ENCODE measurements at places on chromosomes 11 and 22.
A peak's percentile ranks its signal among the peaks of the same experiment; 100 is the strongest.

DNA sequence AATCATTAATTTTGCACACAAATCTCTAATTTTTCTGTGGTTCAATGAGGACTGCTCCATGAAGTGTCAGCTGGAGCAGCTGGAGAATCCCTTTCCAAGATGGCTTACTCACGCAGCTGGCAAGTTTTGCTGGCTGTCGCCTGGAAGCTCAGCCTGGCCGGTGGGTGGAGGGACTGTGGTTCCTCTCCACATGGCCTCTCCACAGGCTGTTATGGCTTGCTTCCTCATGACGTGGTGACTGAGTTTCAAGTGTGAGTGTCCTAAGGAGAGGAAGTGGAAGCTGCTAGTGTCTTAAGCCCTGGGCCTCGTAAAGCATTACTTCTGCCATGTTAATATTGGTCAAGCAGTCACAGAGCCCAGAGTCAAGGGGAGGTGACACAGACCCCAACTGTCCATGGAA lies 14.0 kb upstream of the NRIP3 start:
- no peak for DNase-seq

GRCh38 chr11:74476536-74476935 lies 9.2 kb upstream of the KCNE3 start:
- no peak for DNase-seq

GRCh38 chr11:60513496-60514460 lies 1.4 kb upstream of the MS4A13 start:
- DNase-seq = no peak

DNA sequence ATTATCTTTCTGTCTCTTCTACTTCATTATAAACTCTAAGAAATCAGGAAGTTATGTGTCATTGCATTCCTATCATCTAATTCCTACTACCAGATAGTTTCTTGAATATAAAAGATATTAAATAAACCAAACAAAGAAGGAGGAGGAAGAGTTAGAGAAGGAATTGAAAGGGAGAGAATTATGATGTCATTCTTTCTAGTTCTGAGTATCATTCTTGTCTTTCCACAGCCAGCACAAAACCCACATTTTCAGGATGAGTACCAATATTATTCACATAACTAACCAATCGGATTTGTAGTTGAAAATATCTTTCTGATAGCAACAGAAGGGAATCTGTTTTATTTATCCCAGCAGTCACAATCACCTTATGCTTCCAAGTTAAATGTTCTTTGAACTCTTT lies 13.3 kb downstream of the MS4A13 start:
- DNase-seq = no peak

GRCh38 chr11:72693271-72693968 lies 19.2 kb upstream of the PDE2A start:
- no peak for DNase-seq

- DNase-seq = no peak
These were observed 2.9 kb upstream of the PPP6R2 start for GRCh38 chr22:50339945-50340879.

- DNase-seq = no peak
These were observed 142.2 kb downstream of the FAM76B start for GRCh38 chr11:95647355-95647754.

DNA sequence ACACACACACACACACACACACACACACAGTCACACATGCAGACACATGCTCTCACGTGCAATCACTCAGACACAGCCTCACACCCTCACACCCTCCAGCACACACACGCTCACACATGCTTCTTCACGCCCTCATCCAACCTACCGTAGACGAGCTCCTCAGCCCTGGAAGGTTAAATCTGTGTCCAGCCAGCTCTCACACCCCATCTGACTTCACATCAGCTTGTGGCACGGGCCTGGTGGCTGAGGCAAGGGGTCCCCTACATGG lies 1.3 kb upstream of the SCUBE1 start:
- DNase-seq = no peak

DNA sequence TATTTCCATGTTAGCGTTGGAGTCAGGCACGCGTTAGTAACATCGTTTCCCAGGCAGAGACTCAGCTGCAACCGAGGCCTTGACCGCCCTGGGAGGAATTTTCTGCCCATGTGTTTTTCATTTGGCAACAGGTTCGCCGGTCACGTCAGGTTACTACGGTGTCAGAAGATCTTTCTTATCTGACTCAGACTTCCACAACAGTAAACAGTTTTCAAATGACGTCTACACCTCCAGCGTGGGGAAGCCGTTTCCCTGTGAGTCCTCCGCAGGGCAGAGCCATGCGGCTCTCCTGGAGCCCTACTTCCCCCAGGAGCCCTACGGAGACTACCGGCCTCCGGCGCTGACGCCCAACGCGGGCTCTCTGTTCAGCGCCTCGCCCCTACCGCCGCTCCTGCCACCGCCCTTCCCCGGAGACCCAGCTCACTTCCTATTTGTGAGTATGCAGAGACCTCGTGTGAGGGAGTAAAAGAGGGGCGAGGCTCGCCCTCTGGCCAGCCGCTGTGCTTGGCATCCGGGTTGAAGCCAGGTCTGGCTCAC lies 14.3 kb upstream of the POU2AF3 start:
- no peak for DNase-seq

DNA sequence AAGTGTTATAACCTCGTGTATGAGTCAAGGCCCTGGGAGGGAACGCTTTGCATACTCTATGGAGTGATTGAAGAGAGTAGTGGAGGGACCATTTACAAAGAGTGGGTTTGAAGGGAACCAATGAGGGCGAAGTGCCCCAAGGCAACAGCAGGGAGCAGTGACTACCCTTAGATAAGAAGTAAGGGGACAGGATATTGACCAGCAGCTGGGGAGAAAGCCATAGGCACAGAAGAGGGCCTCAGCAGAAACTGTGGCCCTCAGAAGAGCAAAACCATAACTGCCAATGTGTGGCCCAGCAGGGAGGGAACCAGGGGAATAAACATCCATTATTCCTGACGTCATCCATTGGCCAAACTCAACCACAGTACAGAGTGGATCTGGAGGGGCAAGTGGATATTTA lies 24.7 kb downstream of the PARVA start:
- DNase-seq = no peak

DNA sequence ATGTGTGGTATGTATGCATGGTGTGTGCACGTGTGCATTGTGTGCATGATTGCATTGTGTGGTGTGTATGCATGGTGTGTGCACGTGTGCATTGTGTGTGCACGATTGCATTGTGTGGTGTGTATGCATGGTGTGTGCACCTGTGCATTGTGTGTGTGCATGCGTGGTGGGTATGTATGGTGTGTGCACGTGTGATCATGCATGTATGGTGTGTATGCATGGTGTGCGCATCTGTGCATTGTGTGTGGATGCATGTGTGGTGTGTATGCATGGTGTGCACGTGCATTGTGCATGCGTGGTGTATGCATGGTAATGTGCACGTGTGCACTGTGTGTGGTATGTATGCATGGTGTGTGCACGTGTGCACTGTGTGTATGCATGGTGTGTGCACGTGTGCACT lies 16.8 kb downstream of the ALG12 start:
- DNase-seq = no peak

- DNase-seq = no peak
These were observed 73.6 kb upstream of the TTLL12 start for GRCh38 chr22:43260331-43261231.

- no peak for DNase-seq
These were observed 3.6 kb downstream of the TNRC6B start for GRCh38 chr22:40181323-40181722.

DNA sequence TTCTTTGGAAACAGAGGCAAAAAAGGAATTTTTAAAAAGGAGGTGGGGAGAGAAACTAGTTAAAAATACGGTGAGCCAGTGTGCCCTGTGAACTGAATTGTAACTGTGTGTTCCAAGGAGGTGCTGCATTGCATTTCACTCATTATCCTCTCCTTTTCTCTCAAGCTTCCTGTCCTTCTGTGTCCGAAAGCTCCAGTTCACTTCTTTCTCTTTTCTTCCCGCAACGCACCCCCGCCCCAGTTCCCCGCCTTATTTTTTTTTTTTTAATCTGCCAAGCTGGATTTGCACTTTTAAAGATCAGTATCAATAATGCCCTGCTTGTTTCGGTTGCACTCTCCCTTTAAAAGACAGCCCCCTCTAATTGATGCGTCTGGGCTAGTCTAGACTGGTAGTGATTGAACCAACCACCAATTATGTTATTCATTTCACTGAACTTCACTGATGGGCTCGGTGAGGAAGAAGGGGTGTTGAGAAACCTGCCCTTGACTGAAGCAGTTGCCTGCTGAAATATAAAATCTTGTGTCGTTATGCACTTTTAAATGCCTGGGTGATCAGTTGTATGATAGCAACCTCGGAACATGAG lies 18.5 kb downstream of the BLID start:
- DNase-seq = no peak

- no peak for DNase-seq
These were observed 841 bp downstream of the RIC8A start for GRCh38 chr11:208181-208916.

DNA sequence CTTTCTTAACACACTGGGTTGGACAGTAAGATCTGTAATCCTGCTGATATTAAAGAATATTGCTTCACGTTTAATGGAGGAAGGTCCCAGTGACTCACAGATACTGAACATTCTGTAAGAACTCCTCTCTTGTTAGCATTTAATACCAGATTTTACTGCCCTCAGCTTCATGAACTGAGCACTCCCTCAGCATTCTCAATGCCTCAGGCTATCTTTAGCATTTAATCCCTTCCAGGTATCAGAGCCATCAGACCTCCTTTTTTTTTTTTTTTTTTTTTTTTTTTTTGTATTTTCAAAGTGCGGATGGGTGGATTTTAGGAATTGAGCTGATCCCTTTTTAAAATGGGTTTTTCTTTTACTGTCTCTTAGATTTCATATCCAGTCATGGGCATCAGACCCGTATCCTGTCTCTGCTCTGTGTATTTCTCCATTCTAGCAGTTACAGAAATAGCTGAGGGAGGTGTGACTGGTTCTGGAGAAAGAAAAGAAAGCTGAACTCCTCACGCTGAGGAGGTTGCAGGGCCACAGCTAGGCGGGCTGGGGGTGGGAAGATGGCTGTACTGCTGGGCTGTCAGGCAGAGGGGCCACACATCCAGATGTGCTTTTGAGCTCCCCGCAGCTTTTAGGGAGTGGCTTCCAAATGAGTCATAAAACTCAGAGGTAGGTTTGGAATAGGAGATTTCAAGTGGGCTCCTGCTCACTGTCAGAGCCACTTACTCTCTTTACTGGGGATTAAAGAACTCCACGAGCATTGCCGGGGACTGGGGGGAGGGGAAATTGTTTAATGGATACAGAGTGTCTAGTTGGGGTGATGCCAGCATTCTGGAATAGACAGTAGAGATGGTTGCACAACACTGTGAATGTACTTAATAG lies 97.0 kb downstream of the SYT9 start:
- DNase-seq = no peak

DNA sequence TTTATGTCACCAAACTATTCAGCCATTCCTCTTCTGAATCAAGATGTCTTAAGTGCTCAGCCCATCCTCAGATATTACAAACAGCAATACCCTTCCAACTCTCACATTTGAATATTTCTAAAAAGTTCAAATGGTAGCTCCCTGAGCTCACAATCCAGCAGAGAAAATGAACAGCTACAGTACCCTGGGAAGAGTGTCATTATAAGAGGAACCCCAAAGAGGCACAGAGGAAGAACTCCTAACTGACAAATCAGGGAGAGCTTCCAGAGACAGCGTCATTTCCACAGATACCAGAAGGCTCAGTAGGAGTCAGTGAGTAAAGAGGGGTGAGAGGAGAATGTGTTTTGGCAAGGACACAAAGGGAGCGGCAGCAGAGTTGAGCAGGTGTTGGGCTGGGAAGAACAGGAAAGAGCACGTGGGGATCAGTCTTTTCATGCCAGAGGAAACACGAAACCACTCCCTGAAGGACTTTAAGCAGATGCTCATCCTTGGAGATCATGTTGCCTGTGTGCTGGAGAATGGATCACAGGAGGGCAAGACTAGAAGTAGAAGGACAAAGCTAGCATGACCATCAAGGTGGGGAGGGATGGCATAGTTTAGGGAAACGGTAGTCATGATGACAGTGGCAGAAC lies 4.3 kb downstream of the CLTCL1 start:
- peak; percentile 87 for DNase-seq

DNA sequence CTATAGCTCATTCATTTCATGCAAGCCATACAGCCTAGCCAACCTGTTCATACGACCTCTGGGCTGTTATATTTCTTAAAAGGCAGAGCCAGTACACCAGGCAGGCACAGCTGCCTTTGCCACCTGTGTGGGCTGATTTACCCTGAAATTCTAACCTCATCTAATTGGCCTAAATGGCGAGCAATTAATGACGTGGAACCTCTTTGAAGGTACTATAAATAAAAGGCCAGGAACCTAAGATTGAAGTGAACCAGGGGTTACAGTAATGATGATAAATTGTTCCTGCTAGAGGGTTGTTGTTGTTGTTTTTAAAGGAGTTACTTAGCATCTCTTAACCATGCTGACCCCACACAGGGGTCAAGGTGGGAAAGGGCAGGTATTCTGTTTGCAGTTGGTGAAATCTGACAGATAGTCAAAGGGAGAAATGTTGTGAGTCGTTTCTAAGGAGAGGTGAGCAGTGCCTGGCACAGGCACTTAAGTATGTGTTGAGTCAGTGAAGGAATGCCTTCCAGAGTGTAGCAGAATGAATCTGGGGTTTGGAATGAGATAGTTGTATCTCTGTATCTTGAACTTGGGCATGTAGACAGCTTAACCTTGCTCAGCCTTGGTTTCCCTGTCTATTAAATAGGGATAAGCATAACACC lies 213.5 kb upstream of the NAV2 start:
- peak; percentile 1 for DNase-seq

DNA sequence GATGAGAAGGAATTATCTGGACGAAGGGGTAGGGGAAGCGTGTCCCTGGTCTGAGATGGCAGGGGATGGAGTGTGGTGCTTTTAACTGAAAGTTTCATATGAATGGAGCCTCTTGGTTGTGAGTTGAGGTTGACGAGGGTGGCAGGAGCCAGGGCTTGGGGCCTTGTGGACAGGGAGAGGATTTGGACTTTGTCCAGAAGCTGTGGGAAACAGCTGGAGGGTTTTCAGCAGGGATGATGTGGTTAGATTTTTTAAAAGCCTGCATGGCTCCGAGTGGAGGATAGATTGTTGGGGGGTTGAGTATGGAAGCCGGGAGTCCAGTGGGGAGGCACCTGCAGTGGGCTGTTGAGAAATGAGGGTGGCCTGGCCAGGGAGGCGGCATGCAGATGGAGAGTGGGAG lies 24.8 kb downstream of the MYO7A start:
- DNase-seq = no peak

GRCh38 chr11:33387996-33388395 lies 130.8 kb downstream of the HIPK3 start:
- DNase-seq = no peak

- DNase-seq = no peak
These were observed 27.3 kb upstream of the NXPE4 start for GRCh38 chr11:114622858-114623257.

GRCh38 chr22:25950111-25950510 lies 208.1 kb downstream of the MYO18B start:
- DNase-seq = no peak

- no peak for DNase-seq
These were observed 161.9 kb downstream of the INSC start for GRCh38 chr11:15276621-15277020.

GRCh38 chr22:50080077-50080465 lies 5.2 kb downstream of the MLC1 start:
- no peak for DNase-seq

- no peak for DNase-seq
These were observed 42.5 kb downstream of the SBF1 start for GRCh38 chr22:50432131-50432876.
